Activated CD4-positive, alpha-beta T cell treated with anti-CD3 and anti-CD28 coated beads for 48 hours (primary cell): ENCODE measurements at places on chromosomes 16 and 17.

GRCh38 chr17:51651513-51652298, 391.4 kb downstream of the UTP18 start:
- DNase-seq, result no peak

DNA sequence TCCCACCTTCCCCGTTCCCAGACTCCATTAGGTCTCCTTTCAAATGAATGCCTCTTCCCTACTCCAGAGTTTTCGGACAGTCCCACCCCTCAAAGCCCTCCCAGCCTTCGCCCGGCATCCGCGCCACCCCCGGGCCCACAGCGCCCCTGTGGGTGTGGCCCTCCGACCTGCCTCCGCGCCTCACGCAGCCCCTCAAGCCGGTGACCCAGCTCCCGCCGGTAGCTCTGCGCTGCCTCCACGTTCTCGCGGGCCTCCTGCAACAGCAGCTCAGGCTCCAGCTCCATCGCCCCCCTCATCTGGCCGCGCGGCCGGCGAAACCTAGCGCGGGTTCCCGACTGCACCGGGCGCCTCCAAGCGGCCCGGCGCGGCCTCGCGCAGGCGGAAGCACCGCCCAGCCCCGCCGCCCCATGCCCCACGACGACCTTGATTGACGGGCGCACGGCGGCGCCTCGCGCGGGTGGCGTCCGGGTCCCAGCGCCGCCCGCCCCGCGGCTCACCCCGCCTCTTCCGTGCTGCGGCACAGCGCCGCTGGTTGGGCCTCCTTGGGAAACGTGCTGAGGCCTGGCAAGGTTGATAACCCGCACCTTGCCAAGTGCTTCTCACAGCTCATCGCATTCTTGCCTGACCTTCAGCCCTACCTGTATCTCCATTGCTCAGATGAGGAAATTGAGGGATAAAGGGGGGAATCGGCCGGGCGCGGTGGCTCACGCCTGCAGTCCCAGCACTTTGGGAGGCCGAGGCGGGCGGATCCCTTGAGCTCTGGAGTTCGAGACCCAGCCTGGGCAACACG, at the start of gene CRLF3:
Gene CRLF3 (minus strand): TSS at position 337 of the 790 bp plus-strand sequence. CDS start 41 bp downstream, at position 296.
- DNase-seq, result peak; percentile 93

GRCh38 chr17:63601439-63602371, 1.0 kb downstream of the TACO1 start:
- no peak for DNase-seq

- DNase-seq, result peak; percentile 33
Measured at GRCh38 chr17:5705081-5705875, 121.0 kb upstream of the NLRP1 start.

DNA sequence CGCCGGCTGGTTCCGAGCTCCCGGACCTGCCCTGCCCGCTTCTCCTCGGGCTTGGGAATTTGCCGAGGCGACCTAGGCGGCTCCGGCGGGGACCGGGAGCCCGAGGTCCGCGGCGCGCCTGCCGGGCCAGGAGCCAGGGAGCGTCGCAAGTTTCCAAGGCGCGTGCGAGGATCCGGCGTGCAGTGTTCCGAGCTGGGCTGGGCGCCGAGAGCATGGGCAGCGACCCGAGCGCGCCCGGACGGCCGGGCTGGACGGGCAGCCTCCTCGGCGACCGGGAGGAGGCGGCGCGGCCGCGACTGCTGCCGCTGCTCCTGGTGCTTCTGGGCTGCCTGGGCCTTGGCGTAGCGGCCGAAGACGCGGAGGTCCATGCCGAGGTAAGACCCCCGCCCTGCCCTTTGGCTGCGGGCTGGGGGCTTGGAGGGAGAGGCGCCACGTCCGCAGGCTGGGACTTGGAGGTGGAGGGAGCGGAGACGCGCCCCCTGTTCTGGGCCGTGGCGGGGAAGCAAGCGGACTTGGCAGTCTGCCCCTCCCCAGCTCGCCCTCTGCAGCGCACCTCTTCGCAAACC, 668 bp downstream of the MMP15 start:
- peak; percentile 22 for DNase-seq

- DNase-seq, result no peak
Measured at GRCh38 chr16:85046472-85046916, 18.9 kb downstream of the KIAA0513 start.
